ENCODE measurements at places on chromosomes 11 and 22. TPM values are rescaled to one million over a fixed set of nuclear protein-coding genes. Genes with fewer than 3 reads are reported as not detected.

TP53AIP1 gene
- total RNA-seq = not detected

RFPL2 gene
- total RNA-seq = not detected

NPAT gene
- 22.6 TPM for total RNA-seq

DNA sequence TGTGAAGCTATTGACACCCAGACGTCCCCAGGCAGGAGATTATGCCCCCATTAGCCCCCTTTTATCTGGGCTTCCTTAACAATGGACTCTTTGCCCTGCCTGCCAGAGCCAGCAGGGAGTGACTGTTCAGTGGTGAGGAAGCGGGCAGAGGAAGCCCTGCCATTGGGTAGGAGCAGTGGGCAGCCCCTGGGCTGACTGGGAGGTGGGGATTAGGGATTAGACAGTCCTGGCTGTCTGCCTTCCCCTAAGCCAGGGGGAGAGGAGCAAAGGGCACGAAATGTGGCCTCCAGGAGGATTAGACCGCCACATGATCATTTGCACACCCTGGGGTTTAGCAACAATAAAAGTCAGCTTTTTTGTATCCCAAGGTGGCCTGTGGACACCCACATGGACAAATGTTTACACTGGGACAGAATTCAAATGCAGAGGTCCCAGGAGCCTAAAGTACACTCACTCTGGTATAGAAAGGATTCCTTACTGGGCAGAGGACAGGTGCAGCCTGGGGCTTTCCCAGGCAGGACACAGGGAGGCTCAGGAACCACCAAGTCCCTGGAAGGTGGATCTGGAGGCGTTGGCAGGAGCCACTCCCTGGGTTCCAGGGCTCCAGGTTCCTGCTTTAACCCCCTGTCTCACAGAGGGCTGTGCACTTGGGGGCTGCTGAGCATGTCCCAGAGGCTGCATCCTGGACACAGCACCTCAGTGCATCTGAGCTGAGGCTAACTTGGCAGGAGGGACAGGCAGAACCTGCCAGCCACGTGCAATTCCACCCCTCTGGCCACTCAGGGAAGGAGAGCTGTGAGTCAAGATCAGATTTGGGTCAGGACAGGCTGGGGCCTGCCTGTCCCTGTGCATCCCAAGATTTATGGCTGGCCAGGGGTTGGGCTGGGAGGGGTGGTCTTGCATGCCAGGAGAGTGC lies 2.1 kb downstream of the PNPLA3 start:
- peak; percentile 74 for DNase-seq

ARHGEF17 gene
- 7.4 TPM for total RNA-seq

- no peak for DNase-seq
Measured at GRCh38 chr11:42054351-42054900, 595.0 kb upstream of the LRRC4C start.

DNA sequence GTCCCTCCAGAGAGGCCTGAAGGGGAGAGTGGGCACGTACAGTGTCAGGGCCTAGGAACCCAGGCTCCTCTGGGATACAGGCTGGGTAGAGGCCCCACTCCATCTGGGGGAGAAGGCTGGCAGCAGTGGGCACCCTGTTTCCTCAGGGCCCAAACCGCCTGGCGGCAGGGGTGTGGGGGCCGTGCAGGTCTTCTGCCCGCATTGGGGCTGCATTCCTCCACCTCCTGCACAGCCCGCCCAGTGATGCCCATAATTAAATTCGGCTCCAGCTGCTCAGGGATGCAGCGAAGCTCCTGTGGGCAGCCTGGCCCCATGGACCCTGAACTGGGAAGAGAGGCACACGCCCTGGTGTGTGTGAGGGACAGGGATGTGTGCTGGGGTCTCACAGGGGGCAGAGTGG lies 35.4 kb downstream of the KCNQ1OT1 start:
- DNase-seq = no peak

Data from H9 (cell line).